Activated CD8-positive, alpha-beta memory T cell treated with anti-CD3 and anti-CD28 coated beads, Interleukin-2, amount 10 ng/mL, durations not matched to agents 7 days and 5 days (primary cell): ENCODE measurements at places on chromosomes 2 and 18. TPM values are rescaled to one million over a fixed set of nuclear protein-coding genes. Genes with fewer than 3 reads are reported as not detected.

DNA sequence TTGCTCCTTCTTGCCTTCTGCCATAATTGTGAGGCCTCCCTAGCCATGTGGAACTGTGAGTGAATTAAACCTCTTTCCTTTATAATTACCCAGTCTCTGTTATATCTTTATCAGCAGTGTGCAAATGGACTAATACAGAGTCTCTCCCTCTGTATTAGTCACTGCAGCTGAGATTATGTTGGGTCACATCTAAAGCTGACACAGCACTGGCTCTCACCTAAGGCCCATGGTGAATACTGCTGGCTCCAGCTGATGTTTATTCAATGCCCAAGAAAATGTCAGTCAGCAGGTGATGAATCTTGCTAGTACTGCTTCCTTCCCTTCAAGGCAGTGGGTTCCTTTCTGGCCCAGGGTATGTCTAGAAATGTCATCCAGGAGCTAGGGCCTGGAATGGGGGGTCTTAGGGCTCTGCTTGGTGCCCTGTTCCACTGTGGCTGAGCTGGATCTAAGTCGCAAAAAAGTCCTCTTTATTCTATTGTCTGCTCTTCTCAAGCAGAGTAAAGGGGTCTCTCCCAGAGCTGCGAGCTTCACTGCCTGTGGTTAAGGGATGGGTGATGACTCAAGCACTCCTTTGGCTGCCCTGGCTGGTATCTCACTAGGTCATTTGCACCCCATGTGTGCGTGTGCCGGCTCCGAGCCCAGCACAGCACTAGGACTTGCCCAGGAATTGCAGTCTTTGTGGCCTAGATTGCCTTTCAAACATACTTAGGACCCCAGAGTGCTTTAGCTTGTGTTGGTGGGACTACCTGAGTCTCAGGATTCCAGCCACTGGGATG, 29.9 kb downstream of the PPP1R1C start:
- DNase-seq: no peak

- DNase-seq: peak; percentile 80
These were observed 32.0 kb upstream of the GPR55 start for GRCh38 chr2:230956827-230957755.

- peak; percentile 64 for DNase-seq
These were observed 3.1 kb downstream of the BCL11A start for GRCh38 chr2:60550178-60550983.

DNA sequence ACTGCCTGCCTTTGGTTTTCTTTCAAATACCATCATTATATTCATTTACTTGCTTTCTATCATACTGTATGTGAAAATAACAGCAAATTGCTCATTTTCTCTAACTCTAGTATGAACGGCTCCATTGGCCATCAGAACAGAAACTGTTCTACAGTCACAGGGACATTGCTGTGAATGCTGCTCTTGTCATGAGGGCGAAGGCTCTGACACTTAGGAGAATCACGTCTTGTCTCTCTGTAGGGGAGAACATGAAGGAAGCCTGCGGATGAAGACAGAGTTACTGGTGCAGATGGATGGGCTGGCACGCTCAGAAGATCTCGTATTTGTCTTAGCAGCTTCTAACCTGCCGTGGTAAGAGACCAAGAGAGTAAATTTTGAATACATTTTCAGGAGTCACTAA, 41.7 kb upstream of the ELOA2 start:
- no peak for DNase-seq

DNA sequence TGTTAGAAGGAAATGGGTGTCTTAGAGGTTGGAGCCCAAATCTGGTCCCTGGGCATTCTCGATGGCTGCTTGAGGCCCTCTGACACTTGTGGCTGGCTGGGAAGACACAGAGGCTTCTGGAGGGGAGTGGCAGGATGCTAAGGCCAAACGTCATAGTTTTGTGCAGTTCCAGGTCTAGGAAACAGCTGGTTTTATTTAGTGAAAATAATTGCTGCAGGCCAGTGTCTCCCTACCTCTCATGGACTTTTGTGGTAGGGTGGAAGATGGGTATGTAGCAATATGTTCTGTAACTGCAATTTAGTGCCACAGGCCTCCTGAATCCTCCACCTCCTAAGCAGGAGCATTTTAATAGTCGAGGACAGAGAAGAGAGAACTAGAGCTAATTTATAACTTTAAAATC, 32.2 kb upstream of the SPRED2 start:
- no peak for DNase-seq

TMEFF2 gene
- total RNA-seq: not detected

DNA sequence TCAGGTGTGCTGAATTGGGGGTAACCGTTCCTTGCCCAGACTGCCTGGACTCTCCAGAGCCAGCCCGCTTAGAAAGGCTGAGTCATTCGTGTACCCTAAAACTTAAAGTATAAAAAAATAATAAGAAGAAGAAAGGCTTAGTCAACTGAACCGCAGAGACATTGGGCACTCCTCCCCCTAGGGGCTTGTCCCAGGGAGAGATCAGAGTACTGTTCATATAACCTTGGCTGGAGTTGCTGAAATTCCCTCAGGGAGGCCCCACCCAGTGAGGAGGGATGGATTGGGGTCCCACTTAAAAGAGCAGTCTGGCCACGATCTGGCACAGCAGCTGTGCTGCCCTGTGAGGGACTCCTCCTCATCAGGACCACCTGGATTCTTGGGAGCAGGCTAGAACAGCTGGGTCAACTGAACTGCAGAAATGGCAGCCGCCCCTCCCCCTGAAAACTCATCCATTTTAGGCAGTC, 37.2 kb downstream of the ANKRD12 start:
- DNase-seq: peak; percentile 43

DNA sequence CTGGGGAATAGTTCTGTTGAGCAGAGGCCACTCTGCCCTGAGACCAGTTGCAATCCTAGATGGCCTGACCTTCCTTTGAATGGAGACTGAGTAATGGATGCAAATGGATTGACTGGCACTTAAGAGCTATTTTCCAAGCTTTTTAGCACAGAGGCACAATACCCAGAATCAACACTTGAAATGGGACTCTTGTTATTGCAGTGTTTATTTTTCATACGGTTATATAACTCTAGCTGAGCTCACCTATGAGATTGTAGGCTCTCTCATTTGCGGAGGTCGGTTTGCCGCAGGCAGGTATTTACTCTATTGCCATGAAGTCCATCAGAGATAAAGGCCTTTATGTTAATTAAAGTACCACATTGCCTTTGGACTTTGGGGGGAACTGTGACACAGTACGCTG, 422.3 kb upstream of the CELF4 start:
- DNase-seq: no peak

DNA sequence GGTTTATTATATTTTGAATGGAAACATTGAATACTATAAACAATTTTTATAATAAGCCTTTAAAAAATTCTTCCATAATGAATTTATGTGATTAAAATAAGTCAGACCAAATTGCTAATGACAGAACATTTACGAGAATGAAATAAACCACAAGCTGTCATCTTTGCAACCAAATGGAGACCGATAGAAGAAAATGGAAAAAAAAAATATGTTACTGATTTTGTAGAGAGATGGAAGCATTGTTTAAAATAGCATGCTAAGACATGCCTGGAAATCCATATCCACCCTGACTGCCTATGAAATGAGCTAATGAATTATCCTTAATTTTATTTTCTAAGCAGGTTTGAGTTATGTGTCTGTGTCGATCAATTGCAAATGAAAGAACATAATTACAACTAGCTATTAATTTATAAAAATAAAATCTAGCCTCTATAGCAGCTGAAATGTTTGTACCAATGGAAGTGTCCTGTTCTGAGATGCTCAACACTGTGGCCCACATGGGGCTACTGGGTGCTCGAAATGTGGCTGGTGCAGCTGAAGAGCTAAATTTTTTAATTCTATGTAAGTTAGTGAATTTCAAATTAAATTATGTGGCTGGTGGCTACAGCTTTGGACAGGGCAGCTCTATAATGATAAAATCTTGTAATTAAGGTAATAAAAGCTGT, 832.8 kb downstream of the RNF144A start:
- no peak for DNase-seq

DNA sequence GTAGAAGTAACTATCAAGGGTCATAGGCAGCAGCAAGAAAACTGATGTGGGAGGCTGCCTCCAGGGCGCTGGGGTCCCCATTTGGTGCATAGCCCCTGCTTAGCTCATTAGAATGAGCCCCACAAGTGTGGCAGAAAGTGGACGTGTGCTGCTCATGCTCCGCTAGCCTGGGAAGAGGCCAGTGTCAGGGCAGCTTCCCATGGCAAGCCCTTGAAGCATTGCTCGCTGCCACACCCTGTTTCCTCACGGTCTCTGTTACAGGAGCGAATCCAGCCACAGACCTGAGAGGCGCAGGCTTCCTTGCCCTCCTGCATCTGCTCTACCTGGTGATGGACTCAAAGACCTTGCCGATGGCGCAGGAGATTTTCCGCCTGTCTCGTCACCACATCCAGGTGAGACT, 22.5 kb downstream of the ELMOD3 start:
- DNase-seq: no peak

BMPR2 gene
- 10.2 TPM for total RNA-seq

HAAO gene
- total RNA-seq: not detected

C2orf80 gene
- total RNA-seq: not detected

GRCh38 chr2:151260573-151261230, 961 bp downstream of the RBM43 start:
- no peak for DNase-seq

DNA sequence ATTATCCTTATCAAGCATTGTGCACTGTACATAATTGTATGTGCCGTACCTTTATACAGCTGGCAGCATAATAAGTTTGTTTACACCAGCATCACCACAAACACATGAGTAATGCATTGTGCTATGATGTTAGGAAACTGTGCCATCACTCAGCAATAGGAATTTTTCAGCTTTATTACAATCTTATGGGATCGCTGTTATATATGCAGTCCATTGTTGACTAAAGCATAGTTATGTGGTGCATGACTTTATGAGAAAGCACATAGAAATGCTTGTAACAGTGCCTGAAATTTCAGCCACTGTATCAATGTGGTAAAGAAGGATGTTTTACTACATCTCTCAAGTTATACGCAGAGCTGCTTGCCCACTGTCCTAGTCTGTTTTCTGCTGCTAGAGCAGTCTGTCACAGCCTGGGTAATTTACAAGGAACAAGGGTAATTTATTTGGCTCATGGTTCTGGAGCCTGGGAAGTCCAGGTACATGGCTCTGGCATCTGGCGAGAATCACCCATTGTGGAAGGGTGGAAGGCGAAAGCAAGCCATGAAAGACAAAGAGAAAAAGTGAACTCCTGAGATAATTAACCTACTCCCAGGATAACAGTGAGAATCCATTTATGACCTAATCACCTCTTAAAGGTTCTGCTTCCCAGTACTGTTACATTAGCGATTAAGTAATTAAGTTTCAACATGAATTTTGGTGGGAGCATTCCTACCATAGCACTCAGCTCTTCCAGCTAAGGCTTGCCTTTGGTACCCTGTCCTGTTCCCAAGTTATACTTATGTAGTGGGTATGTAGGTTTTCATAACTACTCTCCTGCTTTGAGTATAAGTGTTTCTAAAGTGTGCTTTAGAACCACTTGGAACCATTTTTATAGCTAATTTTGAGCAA, 4.6 kb downstream of the MAP3K20 start:
- DNase-seq: no peak

IGFBP5 gene
- 0.02 TPM for total RNA-seq
